ENCODE measurements at places on chromosomes 3 and 15.
A peak's percentile ranks its signal among the peaks of the same experiment; 100 is the strongest.

DNA sequence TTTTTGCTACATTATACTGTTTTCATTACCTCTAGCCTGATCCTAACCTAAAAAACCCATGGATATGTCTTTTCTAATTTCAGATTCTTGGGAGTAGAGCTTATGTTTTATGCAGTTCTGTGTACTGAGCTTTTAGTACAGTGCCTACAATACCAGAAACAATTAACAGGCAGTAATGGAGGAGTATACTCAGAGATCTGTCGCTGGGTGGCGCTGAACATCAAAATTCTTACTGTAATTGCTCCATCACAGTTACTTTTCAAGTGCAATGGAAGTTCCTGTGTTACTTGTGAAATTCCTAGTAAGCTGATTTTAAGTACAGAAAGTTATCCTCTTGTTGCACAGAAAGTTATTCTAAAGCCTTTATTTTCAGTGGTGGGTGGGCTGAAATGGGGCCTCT is 66.9 kb downstream of the RNF13 start:
- peak; percentile 62 for DNase-seq

GRCh38 chr3:30004481-30004880 is 601.9 kb upstream of the TGFBR2 start:
- no peak for DNase-seq

DNA sequence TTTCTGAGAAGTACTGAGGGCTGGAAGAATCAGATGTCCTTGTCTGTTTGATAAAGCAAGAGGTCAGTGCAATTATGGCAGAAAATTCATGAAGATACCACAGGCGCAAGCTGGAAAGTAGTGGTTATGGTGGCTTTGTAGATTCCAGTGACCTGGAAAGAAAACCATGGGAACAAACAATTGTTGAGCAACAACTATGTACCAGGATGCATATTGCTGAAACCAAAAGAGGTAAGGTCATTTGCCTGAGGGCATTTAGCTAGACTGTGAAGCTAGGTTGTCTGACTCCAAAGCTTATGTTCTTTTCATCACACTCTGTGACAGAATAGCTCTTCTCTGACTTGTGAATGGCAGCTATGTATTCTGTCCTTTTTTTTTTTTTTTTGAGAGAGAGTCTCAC is 74.0 kb downstream of the B3GALNT1 start:
- no peak for DNase-seq

- DNase-seq, result no peak
These were observed at the start of gene ST8SIA2 for GRCh38 chr15:92393071-92393979. ST8SIA2 (plus strand) TSS chr15:92393881; CDS start chr15:92394065, 184 bp downstream.

DNA sequence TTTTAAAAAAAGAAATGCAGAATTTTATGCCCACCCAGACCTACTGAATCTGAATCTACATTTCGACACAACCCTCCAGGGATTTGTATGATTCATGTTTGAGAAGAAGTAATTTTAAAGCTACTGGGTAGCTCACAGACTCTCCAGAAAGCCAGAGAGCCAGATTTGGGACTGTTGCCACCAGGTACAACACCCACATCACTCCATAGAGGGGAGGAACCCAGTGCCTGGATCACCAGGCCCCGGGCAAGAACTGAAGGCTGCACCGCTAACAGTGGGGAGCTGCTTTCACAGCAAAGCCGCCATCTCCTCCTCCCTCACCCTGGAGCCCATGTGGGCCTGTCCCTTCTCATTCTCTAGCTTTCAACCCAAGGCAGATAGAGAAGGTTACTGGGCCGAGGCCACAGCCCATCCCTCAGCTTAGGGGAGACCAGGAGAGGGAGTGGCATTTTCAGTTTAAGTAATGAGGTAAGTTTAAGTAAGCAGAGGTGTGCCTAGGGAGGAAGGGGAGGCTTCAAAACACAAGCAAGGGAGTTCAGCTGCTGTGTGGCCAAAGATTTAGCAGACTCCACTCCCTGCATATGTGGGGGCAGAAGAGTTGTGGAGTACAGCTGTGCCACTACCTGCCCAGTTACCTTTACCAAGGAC is 109.8 kb downstream of the IL12A start:
- no peak for DNase-seq

DNA sequence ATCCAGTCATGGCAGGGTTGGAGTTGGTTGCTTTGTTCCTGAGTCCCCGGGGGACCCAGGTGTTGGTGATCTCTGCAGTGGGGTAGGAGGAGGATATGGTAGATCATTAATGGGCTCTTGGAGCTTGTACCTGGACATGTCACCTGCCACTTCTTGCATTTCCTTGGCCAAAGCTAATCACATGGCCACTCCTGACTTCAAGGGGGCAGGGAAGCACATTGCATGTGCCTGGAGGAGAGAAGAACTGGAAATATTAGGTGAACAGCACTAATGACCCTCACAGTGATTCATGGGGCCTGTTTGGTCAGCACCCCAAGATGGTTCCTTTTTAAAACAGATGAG is 87.1 kb upstream of the MYZAP start:
- no peak for DNase-seq

DNA sequence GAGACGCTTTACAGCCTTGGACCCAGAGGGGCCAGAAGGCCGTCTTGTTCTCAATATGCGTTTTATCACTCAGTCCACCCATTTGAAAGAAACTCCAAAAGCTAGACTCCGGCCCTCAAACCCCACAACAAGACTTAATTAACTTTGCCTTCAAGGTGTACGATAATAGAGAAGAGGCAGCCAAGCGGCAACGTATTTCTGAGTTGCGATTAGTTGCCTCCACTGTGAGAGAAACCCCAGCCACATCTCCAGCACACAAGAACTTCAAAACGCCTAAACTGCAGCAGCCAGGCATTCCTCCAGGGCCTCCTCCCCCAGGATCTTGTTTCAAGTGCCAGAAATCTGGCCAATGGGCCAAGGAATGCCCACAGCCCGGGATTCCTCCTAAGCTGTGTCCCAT is 17.4 kb upstream of the INO80 start:
- DNase-seq, result no peak

- no peak for DNase-seq
These were observed 12.3 kb downstream of the THBS1 start for GRCh38 chr15:39593071-39593655.

GRCh38 chr15:75131269-75131643 is 70.4 kb upstream of the C15orf39 start:
- DNase-seq, result no peak

DNA sequence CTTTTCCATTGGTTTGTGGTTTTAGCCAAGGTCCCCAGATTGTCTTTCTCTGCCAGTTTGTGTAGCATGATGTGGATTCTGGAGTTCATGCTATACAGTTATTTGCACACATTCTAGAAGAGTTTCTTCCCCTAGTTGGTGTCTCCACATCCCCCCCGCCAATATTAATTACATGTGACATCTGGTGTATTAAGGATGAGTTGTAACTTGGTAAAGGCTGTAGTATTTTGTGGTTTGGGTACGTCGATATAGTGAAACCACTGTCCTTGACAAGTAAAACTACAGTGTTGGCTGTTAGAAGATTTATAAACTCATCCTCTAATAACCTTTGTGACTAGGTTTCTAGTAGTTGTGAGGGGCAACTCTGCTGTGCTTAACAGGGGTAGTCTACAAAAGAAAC is 23.7 kb upstream of the P4HTM start:
- DNase-seq, result no peak

- no peak for DNase-seq
These were observed 4.3 kb downstream of the TMPRSS7 start for GRCh38 chr3:112038863-112039262.

DNA sequence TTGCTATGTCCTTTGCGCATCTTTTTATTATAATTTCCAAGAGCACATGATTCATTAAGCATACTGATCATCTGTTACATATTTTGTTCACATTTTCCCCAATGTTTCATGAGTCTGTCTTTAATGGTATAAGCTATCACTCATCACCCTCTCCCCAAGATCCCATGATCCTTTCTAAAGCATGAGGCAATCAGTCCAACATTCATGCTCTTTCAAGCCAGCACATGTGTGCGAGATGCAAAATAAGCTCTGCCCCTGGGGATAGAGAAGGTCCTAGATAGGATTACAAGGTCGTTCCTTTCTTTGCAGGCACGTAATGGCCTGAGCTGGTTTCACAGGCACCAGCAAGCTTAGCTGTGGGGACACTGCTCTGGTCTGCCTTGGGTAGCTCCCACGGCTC is 32.2 kb upstream of the B3GNT5 start:
- DNase-seq, result no peak

DNA sequence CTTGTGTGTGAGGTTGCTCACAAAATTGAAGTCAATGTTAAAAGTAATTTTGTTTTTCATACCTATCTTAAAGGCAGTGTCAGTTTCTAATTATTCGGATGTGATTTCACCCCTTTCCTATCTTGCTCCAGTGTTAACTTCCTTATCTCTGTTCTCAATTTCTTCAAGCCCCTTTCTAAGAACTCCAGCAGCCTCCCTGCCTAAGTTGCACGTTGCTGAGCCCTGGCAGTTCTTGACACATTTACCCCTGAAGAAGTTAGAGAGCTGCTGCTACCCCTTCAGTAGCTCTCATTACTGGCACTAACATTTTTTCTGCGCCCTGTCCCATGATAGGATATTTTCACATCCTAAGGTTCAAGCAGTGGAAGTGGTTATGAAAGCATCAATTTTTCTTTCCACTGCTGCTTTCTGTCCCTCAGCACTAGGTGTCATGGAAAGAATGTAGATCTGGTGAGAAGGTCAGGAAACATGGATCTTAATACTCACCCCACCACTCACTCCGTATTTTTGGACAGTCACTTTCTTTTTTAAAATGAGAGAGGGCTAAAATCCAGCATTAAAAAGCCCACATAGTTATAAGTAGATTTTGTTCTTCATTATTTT is 62.9 kb downstream of the OPA1 start:
- no peak for DNase-seq

- no peak for DNase-seq
These were observed 50.3 kb downstream of the FILIP1L start for GRCh38 chr3:100063929-100064461.

DNA sequence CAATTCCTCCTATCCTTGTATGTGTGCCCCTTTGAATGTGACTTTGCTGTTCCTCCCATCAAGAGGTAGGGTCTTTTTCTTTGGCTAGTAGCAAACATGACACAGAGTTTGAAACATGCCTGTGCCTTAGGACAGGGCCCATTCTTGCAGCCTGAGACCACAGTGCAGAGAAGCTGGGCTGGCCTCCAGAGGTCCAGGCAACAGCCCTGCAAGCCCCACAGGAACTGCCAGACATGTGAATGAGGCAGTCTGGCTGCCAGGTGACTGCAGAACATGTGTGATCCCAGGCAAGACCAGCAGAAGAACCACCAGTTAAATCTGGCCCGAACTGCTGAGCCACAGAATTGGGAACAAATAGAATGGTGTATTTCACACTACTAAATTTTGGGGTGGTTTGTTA is 1.2 kb upstream of the HGD start:
- no peak for DNase-seq

GRCh38 chr3:24168977-24169376 is 223.9 kb downstream of the NR1D2 start:
- DNase-seq, result no peak

DNA sequence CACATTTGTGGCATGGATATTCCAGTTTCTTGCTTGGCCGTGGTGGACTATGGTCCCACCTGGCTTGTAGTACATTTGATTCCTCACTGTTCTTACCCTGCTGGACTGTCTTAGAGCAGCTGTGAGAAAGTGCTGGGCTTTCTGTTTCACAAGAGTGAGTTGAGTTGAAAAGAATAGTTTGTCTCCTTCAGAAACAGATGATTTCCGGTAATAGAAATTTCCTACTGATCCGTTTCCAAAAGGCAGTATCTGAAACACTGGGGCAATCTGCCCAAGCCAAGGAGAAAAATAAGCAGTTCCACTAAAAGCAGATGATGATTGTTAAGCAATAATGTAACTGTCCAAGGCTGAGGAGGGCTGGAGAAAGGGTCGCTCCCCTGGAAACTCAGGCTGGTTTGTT is 96.0 kb downstream of the SUCLG2 start:
- no peak for DNase-seq

GRCh38 chr3:140373234-140373633 is 304.6 kb upstream of the TRIM42 start:
- no peak for DNase-seq

- no peak for DNase-seq
These were observed 75.5 kb downstream of the ADAMTS9 start for GRCh38 chr3:64612082-64612860.

DNA sequence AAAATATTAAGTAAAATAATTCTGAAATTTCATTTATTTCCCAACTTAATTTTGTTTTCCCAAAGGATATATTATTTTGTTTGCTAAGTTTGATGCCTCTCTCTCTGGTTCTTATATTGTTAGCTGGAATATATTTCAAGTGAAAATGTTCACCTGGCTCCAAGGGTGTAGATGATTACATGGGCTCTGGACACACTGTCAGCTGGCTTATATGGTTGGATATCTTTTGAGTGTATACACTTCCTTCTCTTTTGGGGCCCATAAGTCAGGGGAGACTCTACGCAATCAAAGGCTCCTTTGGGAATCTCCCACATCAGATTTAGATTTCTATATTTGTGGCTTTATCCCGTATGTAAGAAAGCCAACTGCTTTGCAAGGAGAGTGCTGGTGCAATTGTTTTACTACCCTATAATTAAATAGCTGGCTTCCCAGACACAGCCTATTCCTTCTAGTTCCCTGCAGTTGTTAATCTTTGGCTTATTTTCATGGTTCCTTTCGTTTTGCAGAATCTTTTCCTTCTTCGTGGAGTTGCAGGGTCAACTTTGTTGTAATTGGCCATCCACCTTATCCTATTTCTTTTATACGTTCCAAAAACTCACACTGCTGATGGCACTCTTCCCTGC is 225.7 kb downstream of the DPH6 start:
- DNase-seq, result no peak

DNA sequence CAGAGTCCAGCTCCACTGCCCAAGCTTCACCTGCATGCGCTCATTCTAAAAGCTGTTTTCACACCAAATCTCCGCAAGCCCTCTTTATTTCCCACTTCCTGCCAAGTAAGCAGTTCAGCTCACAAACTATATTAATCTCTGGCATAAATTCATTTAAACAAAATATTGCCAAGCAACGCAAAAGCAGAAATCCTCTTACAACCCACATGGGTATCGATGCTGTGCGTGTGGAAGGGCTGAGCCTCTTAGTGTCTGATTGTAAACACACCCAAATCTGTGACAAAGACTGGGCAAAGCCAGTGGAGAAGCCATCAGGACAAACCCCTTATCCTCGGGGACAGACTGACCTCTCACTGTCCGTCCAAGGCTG is 124.3 kb upstream of the ATP2B2 start:
- DNase-seq, result no peak

GRCh38 chr15:81189583-81190283 is 6.9 kb upstream of the IL16 start:
- DNase-seq, result no peak
